Left kidney (tissue), 8 donors: ENCODE measurements at places on chromosomes 1 and 21. TPM values are rescaled to one million over a fixed set of nuclear protein-coding genes. Genes with fewer than 3 reads are reported as not detected.

DNA sequence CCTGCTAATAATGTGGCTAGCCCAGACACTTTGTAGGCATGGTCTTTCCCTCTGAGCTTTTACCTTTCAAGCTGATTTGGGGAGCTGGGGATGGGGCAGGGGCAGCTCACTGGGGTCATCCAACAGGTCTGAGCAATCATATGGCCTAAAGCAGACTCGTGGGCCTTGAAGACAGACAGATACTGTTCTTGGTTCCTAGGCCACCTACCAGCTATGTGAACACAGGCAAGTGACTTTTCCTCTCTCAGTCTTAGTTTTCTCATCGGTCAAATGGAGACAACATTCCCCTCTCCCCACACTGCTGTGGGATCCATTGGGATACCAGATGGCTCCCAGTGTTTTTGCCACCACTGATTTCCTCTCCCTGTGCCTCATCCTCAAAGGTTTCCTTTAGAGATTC, 181.8 kb downstream of the RRAGC start:
- no peak for DNase-seq

The EDARADD gene
- 8.2 TPM for polyA plus RNA-seq

GRCh38 chr1:7620196-7620595, 150.9 kb upstream of the VAMP3 start:
- DNase-seq, result no peak

DNA sequence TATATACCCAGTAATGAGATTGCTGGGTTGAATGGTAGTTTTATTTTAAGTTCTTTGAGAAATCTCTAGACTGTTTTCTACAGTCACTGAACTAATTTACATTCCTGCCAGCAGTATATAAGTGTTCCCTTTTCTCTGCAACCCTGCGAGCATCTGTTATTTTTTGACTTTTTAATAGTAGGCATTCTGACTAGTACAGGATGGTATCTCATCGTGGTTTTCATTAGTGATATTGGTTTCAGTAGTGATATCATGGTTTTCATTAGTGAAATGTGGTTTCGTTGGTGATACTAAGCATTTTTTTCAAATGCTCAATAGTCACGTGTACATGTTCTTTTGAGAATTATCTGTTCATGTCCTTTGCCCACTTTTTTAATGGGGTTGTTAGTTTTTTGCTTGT, 316.8 kb downstream of the PTBP2 start:
- no peak for DNase-seq

- no peak for DNase-seq
Observed at GRCh38 chr1:169110689-169111447, 4.4 kb downstream of the ATP1B1 start.

- no peak for DNase-seq
Observed at GRCh38 chr1:6144175-6144574, 35.9 kb downstream of the CHD5 start.

GRCh38 chr1:230127105-230128054, 60.3 kb downstream of the GALNT2 start:
- DNase-seq, result no peak

The SLAMF9 gene
- polyA plus RNA-seq, result not detected

The CLK2 gene
- polyA plus RNA-seq, result 87.6 TPM

- no peak for DNase-seq
Observed at GRCh38 chr1:54125386-54126070, 27.3 kb downstream of the CDCP2 start.

GRCh38 chr1:233883671-233884070, 20.8 kb upstream of the SLC35F3 start:
- DNase-seq, result no peak

The HSPG2 gene
- 154 TPM for polyA plus RNA-seq

GRCh38 chr1:62398377-62398776, 38.5 kb upstream of the USP1 start:
- DNase-seq, result no peak

DNA sequence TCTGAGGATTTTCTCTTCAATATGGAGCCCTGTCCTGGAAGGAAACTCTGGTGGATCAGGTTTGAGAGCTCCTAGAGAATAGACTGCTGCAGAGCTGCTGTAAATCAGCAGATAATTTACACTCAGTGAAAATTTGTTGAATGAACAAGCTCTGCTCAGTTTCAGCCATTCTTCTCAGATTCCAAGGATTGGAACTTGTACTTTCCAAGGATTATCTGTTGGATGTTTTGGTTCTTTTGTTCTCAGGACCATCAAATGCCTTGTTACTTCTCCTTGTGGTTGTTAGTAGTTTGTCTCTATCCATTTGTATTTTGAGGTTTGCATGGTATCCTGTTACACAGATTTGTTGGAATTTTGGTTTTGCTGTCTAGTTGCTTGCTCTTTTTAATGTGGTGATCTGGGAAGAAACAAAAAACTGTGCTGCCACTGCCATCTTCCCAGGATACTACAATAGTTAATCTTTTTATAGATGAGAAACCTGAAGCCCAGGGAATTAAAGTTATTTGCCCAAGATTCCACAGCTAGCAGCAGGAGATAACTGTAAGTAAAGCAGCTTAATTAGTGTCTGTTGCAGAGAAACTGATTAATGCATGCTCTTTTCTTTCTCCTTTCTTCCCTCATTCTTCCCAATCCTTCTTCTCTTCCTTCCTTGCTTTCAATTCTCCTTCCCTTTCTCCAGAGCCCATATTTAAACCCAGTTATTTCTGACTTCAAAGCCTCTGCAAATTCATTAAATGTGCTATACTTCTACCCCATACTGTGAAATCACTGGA, 21.7 kb upstream of the KIFAP3 start:
- no peak for DNase-seq

The DEPDC1 gene
- polyA plus RNA-seq, result 22.3 TPM

The TBX15 gene
- polyA plus RNA-seq, result 0.35 TPM

- no peak for DNase-seq
Observed at GRCh38 chr1:162217706-162218105, 148.2 kb downstream of the NOS1AP start.

DNA sequence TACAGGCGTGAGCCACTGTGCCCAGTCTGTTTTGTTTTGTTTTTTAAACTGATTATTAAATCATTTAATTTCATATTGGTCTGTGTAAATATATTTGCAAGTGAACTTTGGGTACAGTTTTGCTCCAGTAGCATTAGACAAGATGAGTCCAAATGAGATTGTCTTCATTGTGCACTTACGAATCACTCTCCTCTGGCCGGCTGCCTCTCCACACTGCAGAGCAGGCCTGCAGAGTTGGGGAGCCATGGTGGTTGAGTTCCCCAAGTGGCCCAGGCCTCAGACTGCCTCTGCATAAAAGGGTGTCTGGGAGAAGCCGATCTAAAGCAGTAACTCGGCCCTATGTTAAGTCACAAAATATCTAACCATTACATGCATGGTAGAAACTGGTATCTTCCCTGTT, 74.8 kb downstream of the ATP5PO start:
- DNase-seq, result no peak

GRCh38 chr1:242569867-242570266, 45.4 kb upstream of the PLD5 start:
- no peak for DNase-seq
